ENCODE measurements at places on chromosomes 7 and 10. TPM values are rescaled to one million over a fixed set of nuclear protein-coding genes. Genes with fewer than 3 reads are reported as not detected.

The ZC3HAV1L gene
- total RNA-seq: 4.8 TPM

The DNAJC12 gene
- total RNA-seq: 54.4 TPM

The SUV39H2 gene
- total RNA-seq: 21.4 TPM

The CDC14C gene
- total RNA-seq: not detected

The LBX1 gene
- not detected for total RNA-seq

The STEAP1 gene
- total RNA-seq: 18.0 TPM

The PRRT4 gene
- not detected for total RNA-seq

The AKAP9 gene
- total RNA-seq: 14.5 TPM

The CNOT4 gene
- 10.5 TPM for total RNA-seq

The KLF14 gene
- 0.08 TPM for total RNA-seq

The SKAP2 gene
- total RNA-seq: 12.5 TPM

The TMEM140 gene
- total RNA-seq: 1.1 TPM

The MYPN gene
- total RNA-seq: 3.0 TPM

The CPVL gene
- 0.29 TPM for total RNA-seq

The SLC18A2 gene
- total RNA-seq: not detected

The AP5Z1 gene
- 42.2 TPM for total RNA-seq

The MRC1 gene
- not detected for total RNA-seq

The NACAD gene
- 0.40 TPM for total RNA-seq

The WDR86 gene
- total RNA-seq: 0.11 TPM

The ORAI2 gene
- 40.0 TPM for total RNA-seq

The BTBD16 gene
- total RNA-seq: 0.57 TPM

The FKBP6 gene
- not detected for total RNA-seq

The ELFN1 gene
- 0.23 TPM for total RNA-seq

The AOC1 gene
- 0.32 TPM for total RNA-seq

The SLC39A12 gene
- not detected for total RNA-seq

The GOLGA7B gene
- 3.6 TPM for total RNA-seq

The SFRP5 gene
- total RNA-seq: 2.3 TPM

The GIMAP1 gene
- not detected for total RNA-seq

The PDGFA gene
- total RNA-seq: 33.2 TPM

The ICA1 gene
- 1.6 TPM for total RNA-seq

The LIPK gene
- not detected for total RNA-seq

The HOXA2 gene
- 0.66 TPM for total RNA-seq

The OGDHL gene
- 0.40 TPM for total RNA-seq

The ERLIN1 gene
- total RNA-seq: 59.5 TPM

The NPFFR1 gene
- not detected for total RNA-seq

The SPDYE1 gene
- not detected for total RNA-seq

The TEX47 gene
- not detected for total RNA-seq

The TBX20 gene
- total RNA-seq: 2.4 TPM

The CCDC146 gene
- total RNA-seq: 0.48 TPM

The AS3MT gene
- total RNA-seq: 3.2 TPM

The OR13A1 gene
- not detected for total RNA-seq
